Aortic smooth muscle cell (primary cell): ENCODE measurements at places on chromosomes 7 and 10. TPM values are rescaled to one million over a fixed set of nuclear protein-coding genes. Genes with fewer than 3 reads are reported as not detected.

Gene C10orf67
- not detected in 2 replicates for total RNA-seq

Gene RHOBTB1
- 9.4 and 13.8 TPM in 2 replicates for total RNA-seq

Gene RBM28
- total RNA-seq: 17.6 and 18.2 TPM in 2 replicates

Gene FFAR4
- total RNA-seq: not detected in 2 replicates

Gene RNF133
- 0.13 and 0.37 TPM in 2 replicates for total RNA-seq

Gene SH2D4B
- not detected in 2 replicates for total RNA-seq

Gene CPVL
- 0.13 TPM in 1 of 2 replicates, not detected in the other for total RNA-seq

Gene NPTX2
- 2.2 and 9.9 TPM in 2 replicates for total RNA-seq

Gene AKR1C1
- 330 and 378 TPM in 2 replicates for total RNA-seq

Gene PAPOLB
- total RNA-seq: 0.13 and 0.19 TPM in 2 replicates

Gene RALA
- total RNA-seq: 24.7 and 37.4 TPM in 2 replicates

Gene CHST12
- 4.2 and 7.1 TPM in 2 replicates for total RNA-seq

Gene BTBD16
- 0.31 and 0.40 TPM in 2 replicates for total RNA-seq

Gene CTBP2
- total RNA-seq: 51.7 and 64.5 TPM in 2 replicates

Gene LRRC18
- total RNA-seq: not detected in 2 replicates

Gene LRIT1
- total RNA-seq: not detected in 2 replicates

Gene EVX1
- not detected in 2 replicates for total RNA-seq

Gene CLDN4
- total RNA-seq: 0.12 and 0.13 TPM in 2 replicates

Gene FRMPD2
- total RNA-seq: not detected in 2 replicates

Gene HNRNPA2B1
- total RNA-seq: 126 and 130 TPM in 2 replicates

Gene ZNF485
- total RNA-seq: 1.3 and 2.2 TPM in 2 replicates

Gene CHST3
- total RNA-seq: 38.1 and 46.1 TPM in 2 replicates

Gene TRIM73
- total RNA-seq: 0.13 and 0.31 TPM in 2 replicates
